Activated T-helper 9 cell treated with anti-CD3 and anti-CD28 coated beads, Interleukin-2, amount 50 U/mL, for 16 hours (primary cell): ENCODE measurements at places on chromosomes 7 and 10.
A peak's percentile ranks its signal among the peaks of the same experiment; 100 is the strongest.

DNA sequence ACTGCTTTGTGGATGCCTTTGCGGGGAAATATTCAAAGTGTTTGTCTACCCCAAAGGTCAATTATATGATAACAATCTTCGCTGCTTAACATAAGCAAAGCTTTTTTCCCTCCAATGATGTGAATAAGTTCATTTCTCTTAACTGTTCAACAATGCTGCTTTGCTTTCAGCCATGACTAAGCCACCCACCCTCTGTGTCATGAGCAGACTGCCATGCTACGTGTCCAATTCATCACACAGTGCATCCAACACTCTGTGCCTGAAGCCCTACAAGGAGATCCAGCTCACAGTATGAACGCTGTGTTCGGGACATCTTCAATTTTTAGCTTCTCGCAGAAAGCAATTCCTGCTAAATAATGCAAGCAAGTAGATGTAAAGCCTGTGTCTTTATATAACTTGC, 5.7 kb upstream of the TAS2R40 start:
- no peak for DNase-seq

DNA sequence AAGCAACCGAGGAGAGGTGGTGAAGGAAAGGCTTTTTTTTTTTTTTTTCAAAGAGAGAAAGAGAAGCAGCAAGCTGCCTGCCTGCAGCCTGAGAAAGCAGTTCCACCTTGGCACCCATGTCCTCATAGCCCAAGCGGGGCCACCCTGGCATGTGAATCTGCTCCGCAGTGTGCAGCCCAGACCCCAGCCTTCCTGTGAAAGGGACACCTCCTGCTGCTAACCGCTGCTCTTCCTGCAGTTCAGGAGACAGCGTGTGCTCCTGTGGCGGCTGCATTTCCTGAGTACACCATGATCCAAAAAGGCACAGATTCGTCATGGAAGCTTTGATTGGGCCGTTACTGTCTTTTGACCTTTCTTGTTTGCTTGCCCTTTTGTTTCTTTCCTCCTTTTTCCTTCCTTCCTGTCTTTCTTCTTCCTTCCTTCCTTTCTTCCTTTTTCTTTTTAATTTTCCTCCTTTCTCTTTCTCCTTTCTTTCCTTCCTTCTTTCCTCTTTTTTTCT, 38.1 kb downstream of the IKZF1 start:
- DNase-seq: peak; percentile 43

GRCh38 chr10:114881417-114881816, 56.6 kb upstream of the TRUB1 start:
- DNase-seq: no peak

DNA sequence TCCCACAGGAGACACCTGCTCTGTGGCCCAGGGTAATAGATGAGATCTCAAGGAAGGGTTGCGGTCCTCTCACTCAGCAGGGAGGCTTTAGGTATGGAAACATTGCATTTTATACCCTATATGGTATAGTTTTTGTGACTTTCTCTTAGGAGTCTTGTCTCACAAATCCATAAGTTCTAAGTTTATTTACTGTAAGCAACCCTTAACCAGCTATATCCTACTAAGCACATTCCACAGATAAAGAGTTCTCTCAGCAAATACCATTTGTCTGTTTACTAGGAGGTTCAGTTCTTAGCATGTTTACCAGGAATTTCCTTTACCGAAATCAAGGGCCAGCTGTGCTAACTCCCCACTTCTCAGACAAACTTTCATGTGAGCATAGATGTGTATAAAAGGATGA, 66.9 kb downstream of the ANLN start:
- no peak for DNase-seq

GRCh38 chr10:72419241-72419640, 64.5 kb upstream of the DNAJB12 start:
- no peak for DNase-seq

DNA sequence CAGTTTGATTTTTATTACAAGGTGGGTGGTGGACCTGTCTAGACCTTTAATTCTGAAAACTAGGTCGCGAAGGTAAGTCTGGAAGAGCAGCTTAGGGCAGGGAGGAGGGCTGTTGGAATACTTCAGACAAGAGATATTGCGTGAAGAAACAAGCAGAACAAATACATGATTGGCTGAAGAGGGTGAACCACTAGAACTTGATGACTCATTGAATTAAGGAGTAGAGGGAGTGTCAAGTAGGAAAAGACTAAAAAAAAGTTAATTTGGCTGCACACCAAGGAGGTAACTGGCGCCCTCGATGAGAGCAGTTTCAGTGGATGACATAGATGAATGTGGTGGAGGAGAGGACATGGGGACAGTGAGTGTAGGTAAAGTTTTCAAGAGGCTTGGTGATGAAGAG, 41.3 kb downstream of the WNT2 start:
- DNase-seq: no peak

DNA sequence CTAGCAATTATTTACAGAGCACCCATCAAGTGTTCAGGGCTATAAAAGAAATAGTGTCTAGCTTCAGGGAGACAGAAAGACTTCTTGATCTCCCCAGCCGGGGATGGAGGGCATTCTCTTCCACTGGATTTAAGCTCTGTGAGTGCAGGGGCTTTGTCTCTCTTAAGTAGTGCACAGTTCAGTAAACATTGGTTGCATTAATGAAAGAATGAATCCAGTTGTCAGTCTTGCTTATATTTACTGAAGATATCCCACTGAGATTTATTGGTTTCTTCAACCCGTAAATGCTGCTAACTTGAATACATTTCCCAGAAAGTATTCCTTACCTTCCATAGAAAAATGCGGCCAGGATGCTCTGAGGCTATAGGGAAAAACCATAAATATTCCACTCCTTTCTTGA, 41.9 kb downstream of the AUTS2 start:
- no peak for DNase-seq

DNA sequence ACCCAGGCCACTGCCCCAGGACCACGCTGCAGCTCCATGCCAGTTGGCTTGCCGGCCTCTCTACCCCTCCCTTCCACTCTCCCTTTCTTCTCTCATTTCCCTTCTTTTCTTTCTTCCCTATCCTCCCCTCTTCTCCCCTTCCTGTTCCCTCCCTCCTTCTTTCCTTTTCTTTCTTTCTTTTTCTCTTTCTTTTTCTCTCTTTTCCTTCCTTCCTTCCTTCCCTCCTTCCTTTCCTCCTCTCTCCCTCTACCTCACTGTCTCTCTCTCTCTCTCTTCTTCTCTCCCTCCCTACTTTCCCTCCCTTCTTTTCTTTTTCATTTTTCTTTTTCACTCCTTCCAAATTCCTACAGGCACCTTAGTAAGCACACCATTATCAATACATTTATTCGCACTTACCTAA, 30.3 kb upstream of the R3HCC1L start:
- no peak for DNase-seq

DNA sequence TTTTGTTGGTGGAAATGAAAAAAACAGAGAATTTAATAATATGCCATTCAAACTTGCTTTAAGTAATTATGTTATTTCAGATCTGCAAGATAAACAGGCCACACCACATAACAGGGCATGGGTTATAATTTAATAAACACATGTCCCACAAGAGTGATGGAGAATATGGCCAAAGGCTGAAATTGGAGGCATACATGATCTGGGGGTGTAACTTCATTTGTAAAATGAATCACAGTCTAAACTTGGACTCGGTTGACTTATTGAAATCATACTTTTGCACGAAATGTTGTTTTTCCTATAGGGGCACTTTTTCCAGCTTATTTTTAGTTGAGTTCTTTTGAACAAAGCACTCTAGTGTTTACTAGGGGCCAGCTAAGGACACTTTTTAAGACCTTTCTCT, 151.6 kb downstream of the TMEM26 start:
- no peak for DNase-seq

GRCh38 chr7:66629222-66630062, 761 bp downstream of the KCTD7 start:
- no peak for DNase-seq

DNA sequence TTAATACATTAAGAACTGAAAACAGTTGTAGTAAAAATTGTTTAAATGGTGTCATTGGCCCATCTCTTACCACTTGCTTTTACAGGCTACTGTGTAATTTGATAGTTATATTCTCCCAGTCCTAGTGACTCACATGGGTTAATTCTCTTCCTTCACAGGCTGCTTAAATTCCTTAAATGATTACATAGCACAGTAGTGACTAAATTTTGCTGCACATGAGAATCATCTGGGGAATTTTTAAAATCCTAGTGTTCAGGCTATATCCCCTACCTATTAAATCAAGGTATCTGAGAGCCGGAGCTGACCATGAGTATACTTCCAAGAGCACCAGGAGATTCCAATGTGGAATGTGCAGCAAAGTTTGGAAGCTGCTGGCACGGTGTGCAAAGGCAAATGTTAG, 45.3 kb upstream of the ZNF800 start:
- DNase-seq: no peak

GRCh38 chr7:158067219-158067930, 520.2 kb downstream of the PTPRN2 start:
- DNase-seq: no peak

GRCh38 chr10:133459454-133460207, 5.9 kb downstream of the SCART1 start:
- DNase-seq: no peak

GRCh38 chr10:22247636-22248035, 29.8 kb upstream of the EBLN1 start:
- no peak for DNase-seq

GRCh38 chr10:124618470-124619073, 125.6 kb downstream of the FAM53B start:
- DNase-seq: no peak

DNA sequence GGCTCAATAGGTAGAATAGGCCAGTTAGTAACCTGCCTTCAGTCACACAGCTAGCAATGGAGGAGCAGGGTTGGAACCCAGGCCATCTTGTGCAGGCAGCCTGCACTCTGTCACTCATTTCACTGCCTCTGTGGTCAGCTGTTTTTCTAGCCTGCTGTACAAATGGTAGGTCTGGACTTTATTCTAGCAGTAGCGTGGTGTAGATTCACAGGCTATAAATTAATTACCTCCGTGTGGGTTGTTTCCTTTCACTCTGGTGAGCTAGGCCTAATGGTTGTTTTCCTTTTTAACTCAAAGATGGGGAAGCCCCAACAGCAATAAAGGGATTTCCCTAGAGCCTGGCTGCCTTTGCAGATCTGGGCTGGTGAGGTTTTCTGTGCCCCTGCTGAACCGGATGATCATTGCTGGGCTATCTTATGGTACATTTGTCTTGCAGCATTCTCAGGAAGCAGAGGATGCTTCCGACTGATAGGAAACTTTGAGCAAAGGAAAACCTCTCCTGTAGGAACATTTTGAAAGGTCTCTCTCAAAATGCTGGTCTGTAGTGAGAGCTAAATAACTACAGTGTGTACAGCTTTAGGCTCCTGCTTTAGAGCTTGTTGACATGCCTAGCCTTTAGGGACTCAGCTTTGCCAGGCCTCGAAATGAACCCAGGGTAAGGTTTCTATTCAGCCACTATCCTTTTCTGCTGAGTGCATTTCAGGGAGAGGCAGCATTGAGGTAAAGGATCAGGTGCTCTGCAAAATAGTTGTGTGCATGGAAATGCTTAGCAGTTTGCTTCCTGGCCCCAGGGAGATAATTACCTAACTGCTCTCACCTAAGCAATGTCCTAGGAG, 157.4 kb downstream of the ST7 start:
- DNase-seq: peak; percentile 8

DNA sequence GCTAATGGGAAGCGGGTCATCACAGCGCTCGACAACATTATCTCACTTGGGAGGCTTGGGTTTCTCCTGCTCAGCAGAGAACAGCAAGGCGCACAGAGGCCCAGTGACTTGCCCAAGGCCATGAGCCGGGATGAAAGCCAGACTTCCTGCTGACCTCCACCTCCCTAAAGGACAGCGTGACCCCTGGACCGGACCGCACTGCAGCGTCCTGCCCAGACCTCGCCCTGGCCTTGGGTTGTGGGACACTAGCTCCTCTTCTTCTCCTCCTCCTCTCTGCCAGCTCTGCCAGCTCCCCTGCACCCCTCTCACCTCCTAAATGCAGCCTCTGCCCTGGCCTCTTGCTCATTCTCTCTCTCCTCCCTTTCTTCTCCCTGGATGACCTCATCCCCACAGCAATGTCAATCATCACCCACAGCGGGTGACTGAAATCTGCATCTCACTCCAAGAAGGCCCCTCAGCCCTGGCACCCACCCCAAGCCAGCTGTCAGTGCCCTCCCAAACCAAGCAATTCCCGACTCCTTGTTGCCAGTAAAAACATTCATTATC, 19.4 kb downstream of the SPOCK2 start:
- no peak for DNase-seq

GRCh38 chr7:141515941-141516340, 35.3 kb upstream of the AGK start:
- DNase-seq: no peak

GRCh38 chr7:19020711-19021110, 96.7 kb downstream of the TWIST1 start:
- no peak for DNase-seq

- DNase-seq: no peak
Measured at GRCh38 chr10:84098667-84099066, 40.6 kb upstream of the GHITM start.

- no peak for DNase-seq
Measured at GRCh38 chr7:135658564-135658963, 3.8 kb upstream of the STMP1 start.

- no peak for DNase-seq
Measured at GRCh38 chr7:114708646-114709045, 213.2 kb upstream of the MDFIC start.

GRCh38 chr7:148245381-148245780, 345.2 kb upstream of the C7orf33 start:
- no peak for DNase-seq

GRCh38 chr7:154503962-154504550, 451.9 kb downstream of the DPP6 start:
- DNase-seq: no peak

DNA sequence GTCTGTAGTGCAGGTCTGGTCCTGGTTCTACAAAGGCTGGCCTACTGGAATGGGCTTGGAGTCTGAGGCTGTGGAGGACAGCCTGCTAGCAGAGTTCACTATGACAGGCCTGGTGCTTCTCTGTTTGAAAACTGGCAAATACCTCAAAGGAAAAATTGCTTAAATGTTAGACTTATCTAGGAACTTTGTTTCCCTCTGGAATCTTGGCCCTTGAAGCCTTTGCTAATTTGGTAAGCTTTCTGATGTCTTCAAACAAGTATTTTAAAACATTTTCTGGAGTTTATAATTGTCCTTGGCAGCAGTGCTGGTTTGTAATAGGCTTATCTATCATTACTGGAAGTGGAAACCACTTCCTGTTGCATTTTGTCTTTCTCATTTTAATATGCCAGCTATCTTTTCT, 139.7 kb downstream of the TMEM26 start:
- DNase-seq: no peak

GRCh38 chr7:13904689-13905088, 84.8 kb downstream of the ETV1 start:
- no peak for DNase-seq

- no peak for DNase-seq
Measured at GRCh38 chr10:60549686-60550085, 160.0 kb upstream of the ANK3 start.

GRCh38 chr10:34049469-34049868, 715.0 kb upstream of the NRP1 start:
- no peak for DNase-seq

- no peak for DNase-seq
Measured at GRCh38 chr10:57014758-57015157, 653.7 kb upstream of the ZWINT start.

- DNase-seq: no peak
Measured at GRCh38 chr10:15856328-15857015, 3.8 kb downstream of the MINDY3 start.
